Stimulated activated CD8-positive, alpha-beta memory T cell treated with anti-CD3 and anti-CD28 coated beads, Interleukin-4, amount 100 ng/mL, for 48 hours (primary cell): ENCODE measurements at places on chromosomes 7 and 10.

DNA sequence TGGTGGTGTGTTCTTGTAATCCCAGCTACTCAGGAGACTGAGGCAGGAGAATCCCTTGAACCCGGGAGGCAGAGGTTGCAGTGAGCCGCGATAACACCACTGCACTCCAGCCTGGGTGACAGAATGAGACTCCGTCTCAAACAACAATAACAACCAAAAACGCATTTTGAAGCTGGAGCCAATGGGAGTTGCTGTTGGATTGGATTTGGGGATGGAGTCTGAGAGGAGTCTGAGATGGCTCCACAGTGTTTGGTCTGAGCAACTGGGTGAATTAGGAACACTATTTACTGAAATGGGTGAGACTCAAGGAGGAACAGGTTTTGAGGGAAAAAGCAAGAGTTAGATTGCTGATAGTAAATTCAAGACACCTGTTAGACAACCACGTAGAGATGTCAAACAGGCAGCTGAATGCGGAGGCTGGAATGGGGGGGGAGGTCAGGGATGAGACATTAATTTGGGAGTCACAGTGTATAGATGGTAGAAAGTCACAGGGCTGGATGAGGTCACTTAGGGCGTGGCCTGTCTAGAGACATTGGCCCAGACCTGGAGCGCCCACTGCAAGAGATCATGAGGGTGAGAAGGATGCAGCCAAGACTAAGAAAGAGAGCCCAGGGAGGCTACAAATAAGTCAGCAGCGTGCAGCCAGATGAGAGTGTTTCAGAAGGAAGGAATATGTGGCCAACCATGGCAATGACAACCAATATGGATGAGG is 56.4 kb downstream of the CYCS start:
- DNase-seq, result no peak

GRCh38 chr10:29734962-29735627 is 100.3 kb upstream of the SVIL start:
- peak; percentile 69 for DNase-seq

DNA sequence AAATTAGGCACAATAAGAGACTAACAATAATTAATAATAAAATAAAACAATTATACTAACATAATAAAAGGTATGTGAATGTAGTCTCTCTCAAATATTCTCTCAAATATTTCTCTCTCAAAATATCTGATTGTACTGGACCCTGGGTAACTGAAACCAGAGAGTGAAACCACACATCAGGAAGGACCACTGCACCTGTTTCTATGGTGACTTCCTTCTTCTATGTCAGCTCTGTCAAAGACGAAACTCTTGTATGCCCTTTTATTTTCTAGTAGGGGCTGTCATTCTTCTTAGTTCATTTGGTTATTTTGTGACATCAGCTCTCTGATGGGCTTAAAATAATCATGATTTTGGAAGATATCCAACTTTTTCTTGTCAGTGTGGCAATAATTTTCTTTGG is 428.0 kb upstream of the TPK1 start:
- no peak for DNase-seq

GRCh38 chr7:50147951-50148808 is 55.1 kb upstream of the ZPBP start:
- DNase-seq, result peak; percentile 30

GRCh38 chr7:22680482-22680911 is 46.5 kb upstream of the IL6 start:
- no peak for DNase-seq
